Activated CD4-positive, CD25-positive, alpha-beta regulatory T cell treated with anti-CD3 and anti-CD28 coated beads, Interleukin-2, amount 50 U/mL, for 24 hours (primary cell): ENCODE measurements at places on chromosomes 5 and 9.

GRCh38 chr9:126533926-126534310 is 79.8 kb upstream of the LMX1B start:
- ATAC-seq = no peak

DNA sequence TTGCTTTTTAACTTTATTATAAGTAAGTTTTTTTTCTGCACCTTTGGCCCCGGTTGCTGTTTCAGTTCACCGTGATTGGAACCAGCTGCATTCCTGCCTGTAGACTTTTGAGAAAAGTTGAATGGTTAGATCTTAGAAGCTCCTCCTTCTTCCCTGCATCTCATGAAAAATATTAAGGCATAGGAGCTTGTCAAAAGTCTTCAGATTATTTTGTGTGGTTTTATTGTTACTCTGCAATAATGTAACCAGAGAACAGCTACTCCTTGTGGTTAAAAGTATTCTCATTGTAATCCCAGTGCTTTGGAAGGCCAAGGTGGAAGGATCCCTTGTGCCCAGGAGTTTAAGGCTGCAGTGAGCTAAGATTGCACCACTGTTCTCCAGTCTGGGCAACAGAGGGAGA is 3.3 kb upstream of the SLC2A8 start:
- ATAC-seq = no peak

- ATAC-seq = no peak
Measured at GRCh38 chr5:52725808-52726207, 61.9 kb upstream of the ITGA1 start.

GRCh38 chr5:176436656-176437055 is 11.5 kb upstream of the FAF2 start:
- no peak for ATAC-seq

GRCh38 chr9:88143957-88144625 is 5.8 kb upstream of the SPATA31C2 start:
- ATAC-seq = no peak

GRCh38 chr5:137072361-137073115 is 426.6 kb downstream of the SPOCK1 start:
- no peak for ATAC-seq

DNA sequence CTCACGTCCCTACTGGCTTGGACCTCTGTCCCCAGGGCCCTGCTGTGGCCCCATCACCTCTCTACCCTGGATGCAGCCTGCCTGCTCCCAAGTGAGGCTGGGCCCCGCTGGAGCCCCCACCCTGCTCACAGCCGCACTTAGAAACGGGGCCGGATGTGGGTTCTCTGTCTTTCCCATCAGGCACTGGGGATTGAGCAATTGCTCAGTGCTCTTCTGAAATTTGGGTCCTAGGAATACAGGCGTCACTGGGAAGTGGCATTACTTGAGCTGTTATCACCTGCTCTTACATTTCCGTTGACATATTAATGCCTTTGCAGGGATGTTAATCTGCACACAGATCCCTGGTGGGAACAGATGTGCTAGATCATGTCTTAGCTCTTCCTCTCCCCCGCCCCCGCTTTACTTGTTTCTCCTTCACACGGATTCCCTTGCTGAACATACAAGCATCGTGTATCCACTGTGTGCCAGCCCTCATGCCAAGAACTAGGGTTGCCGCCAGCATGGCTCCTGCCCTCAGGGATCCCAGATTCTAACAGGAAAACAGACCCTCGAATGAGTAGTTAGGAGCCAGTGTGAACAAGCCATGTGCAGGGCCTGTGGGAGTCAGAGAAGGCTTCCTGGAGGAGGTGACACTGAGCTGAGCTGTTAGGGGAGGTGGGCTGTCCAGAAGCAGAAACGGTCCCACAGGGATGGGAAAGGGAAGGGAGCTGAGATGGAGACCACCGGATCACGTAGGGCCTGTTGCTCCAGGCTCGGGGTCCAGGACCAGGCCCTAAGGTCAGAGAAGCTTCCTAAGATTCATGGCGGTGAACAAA is 65.1 kb downstream of the NEK6 start:
- ATAC-seq = no peak

DNA sequence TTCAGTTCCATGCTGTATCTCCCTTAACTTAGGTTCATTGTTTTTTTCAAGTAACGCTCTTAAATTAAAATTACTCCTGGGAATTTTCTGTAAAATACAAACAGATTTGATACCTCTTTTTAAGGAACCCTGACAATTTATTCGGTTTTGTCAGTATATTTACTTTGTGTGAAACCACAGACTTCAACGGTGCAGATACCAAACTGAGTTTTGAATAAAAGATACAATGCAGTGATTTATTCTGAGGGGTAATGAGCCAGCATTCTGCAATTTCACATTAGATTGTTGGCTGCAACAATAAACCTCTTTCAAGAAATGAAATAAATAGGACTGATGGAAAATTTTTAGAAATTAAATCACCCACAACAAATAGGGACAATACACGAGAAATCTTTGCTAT is 308.6 kb upstream of the EDIL3 start:
- no peak for ATAC-seq

- ATAC-seq = no peak
Measured at GRCh38 chr5:31942546-31942945, 231.6 kb downstream of the GOLPH3 start.

DNA sequence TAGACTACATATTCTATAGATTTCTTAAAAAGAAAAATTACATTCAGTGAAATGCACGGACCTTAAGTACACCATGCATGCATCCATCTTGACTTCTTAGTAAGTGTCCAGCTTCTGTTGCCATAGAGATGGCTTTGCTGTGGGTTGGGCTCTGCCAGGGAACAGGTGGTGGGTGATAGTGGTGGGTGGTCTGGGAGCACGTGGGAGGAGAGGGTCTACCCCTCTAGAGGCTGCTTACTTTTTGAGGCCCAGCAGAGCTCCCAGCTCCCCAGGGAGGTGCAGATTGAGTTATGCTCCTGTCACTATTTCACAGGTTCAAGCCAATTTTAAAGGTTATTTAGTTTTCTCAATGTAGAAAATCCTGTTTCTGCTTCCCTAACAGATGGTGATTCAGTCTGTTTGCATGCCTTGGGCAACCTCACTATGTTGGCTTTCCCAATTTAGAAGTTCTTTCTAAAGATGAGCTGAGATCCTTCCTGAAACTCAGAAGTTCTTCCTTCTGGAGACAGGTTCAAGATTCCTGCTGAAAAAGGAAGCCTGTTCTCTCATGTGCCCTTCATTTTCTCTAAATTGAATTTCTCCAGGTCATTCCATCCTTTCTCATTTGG is 107.4 kb upstream of the LHFPL2 start:
- no peak for ATAC-seq

- no peak for ATAC-seq
Measured at GRCh38 chr9:10268531-10269485, 344.0 kb downstream of the PTPRD start.

GRCh38 chr5:181235689-181236366 is 7.9 kb downstream of the RACK1 start:
- ATAC-seq = no peak

GRCh38 chr9:68551191-68551590 is 10.5 kb upstream of the TMEM252 start:
- ATAC-seq = no peak

GRCh38 chr9:82489201-82489821 is 500.7 kb downstream of the SPATA31D1 start:
- ATAC-seq = no peak

DNA sequence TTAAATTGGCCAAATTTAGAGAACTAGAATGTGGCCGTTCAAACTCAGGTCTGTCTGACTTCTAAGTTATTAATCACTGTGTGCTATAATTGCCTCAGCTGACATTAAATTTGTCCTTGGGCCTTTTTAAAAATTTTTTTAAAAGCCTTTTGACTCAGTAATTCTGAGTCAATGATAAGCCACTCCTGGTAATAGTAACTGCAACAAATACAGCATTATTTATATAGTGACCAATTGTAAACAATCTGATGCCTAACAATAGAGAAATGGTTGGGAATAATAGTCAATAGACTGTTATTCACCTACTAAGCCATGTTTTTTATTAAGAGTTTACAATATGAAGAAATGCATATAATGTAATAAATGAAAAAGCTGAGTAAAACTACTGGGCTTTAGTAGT is 70.9 kb upstream of the FSD1L start:
- no peak for ATAC-seq

- no peak for ATAC-seq
Measured at GRCh38 chr5:136425921-136426320, 60.6 kb upstream of the TRPC7 start.
